ENCODE measurements at places on chromosomes 3 and 15. TPM values are rescaled to one million over a fixed set of nuclear protein-coding genes. Genes with fewer than 3 reads are reported as not detected.
A peak's percentile ranks its signal among the peaks of the same experiment; 100 is the strongest.

GRCh38 chr3:49656541-49657112, 17.5 kb upstream of the APEH start:
- H3K36me3 ChIP-seq, result no peaks in the 10 kb centered on the region
- no peaks in the 10 kb centered on the region for H3K4me1 ChIP-seq
- no peak overlapping the region for H3K27ac ChIP-seq
- H3K4me3 ChIP-seq, result no peak overlapping the region
- DNase-seq, result no peak

- no peak for DNase-seq
- no peak overlapping the region for H3K27ac ChIP-seq
- no peaks in the 10 kb centered on the region for H3K4me1 ChIP-seq
- H3K27me3 ChIP-seq, result no peaks in the 10 kb centered on the region
- no peak overlapping the region for H3K4me3 ChIP-seq
Observed at GRCh38 chr3:142355692-142356091, 92.1 kb downstream of the XRN1 start.

- peaks cover 6% of the 10 kb centered on the region for H3K4me1 ChIP-seq
- no peak within 1 kb of the TSS for H3K27ac ChIP-seq
- H3K27me3 ChIP-seq, result peaks cover 13% of the 10 kb centered on the region
- DNase-seq, result peak; percentile 15
- H3K4me3 ChIP-seq, result peak within 1 kb of the TSS; percentile 39
Observed at GRCh38 chr3:38649500-38650247, at the start of gene SCN5A. Gene SCN5A, minus strand, starts transcription at chr3:38649687. Its CDS starts 16,380 bp downstream, at chr3:38633307.

DNA sequence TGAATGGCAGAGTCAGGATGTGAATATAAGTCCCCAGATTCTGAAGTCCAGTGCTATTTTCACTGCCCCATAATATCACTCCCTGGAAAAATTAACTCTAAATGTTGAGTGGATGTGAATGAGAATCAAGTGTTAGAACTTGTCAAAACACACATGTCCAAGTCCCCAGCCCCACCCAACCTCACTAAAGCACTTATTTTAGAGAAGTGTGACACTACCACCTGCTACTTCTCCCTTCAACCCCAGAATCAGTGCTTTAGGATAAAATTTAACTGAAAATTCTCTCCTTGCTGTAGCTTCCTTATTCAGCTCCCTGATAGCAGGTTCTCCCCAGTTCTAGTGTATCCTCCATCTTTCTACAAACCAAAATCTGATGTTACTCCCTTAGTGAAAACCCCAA, 35.8 kb downstream of the HERC1 start:
- DNase-seq, result no peak
- H3K36me3 ChIP-seq, result peaks cover 7% of the 10 kb centered on the region
- H3K4me1 ChIP-seq, result peaks cover 85% of the 10 kb centered on the region
- H3K4me3 ChIP-seq, result no peak overlapping the region
- peaks cover 2% of the 10 kb centered on the region for H3K27me3 ChIP-seq
- no peak overlapping the region for H3K27ac ChIP-seq

DNA sequence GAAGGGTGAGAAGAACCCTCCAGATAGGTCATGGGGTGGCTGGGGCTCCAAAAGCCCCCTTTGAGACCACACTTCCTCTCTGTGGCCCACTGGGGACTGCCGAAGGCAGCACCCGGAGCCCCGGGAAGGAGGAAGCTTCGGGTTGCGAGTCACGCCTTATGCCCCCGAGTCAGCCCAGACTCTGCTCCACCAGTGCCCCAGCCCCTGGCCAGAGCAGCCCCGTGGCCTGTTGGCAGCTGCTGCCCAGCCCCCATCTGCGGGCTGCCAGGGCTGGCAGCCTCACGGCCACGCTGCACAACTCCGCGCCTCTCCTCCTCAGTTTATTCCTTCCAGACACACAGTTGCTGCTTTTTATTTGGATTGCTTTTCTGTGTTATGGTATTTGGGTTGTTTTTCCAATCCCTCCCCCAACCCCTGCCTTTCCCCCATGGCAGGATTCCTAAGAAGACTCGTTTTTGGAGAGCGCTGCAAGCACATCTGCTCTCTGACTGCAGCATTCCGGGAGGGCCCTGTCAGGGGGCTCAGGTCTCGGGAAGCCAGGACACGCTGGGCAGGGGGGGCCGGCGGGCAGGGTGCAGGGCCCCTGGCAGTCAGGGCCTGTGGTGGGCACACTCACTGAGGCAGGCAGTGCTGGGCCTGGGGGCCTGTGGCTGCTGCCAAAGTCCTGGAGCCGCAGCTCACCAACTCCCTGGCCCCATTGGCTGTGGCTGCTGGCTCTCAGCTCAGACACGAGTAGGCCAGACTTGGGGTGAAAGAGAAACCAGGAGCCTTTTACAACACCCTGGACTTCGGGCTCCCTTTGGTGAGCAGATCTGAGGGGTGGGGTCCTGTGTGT, 20.2 kb downstream of the MAGEF1 start:
- peaks cover 13% of the 10 kb centered on the region for H3K4me1 ChIP-seq
- no peak overlapping the region for H3K4me3 ChIP-seq
- no peak for DNase-seq
- no peak overlapping the region for H3K27ac ChIP-seq
- no peaks in the 10 kb centered on the region for H3K36me3 ChIP-seq
- H3K27me3 ChIP-seq, result peaks cover 2% of the 10 kb centered on the region

Gene CMC1
- 902 TPM for polyA plus RNA-seq

Gene PODXL2
- polyA plus RNA-seq, result 1.9 TPM

Gene C2CD4A
- not detected for polyA plus RNA-seq
